ENCODE measurements at places on chromosomes 11 and 22.

GRCh38 chr11:536841-537621 is at the start of gene LRRC56:
LRRC56 (plus strand) TSS chr11:537527; CDS start chr11:540685, 3,158 bp downstream.
- peak; percentile 56 for DNase-seq

DNA sequence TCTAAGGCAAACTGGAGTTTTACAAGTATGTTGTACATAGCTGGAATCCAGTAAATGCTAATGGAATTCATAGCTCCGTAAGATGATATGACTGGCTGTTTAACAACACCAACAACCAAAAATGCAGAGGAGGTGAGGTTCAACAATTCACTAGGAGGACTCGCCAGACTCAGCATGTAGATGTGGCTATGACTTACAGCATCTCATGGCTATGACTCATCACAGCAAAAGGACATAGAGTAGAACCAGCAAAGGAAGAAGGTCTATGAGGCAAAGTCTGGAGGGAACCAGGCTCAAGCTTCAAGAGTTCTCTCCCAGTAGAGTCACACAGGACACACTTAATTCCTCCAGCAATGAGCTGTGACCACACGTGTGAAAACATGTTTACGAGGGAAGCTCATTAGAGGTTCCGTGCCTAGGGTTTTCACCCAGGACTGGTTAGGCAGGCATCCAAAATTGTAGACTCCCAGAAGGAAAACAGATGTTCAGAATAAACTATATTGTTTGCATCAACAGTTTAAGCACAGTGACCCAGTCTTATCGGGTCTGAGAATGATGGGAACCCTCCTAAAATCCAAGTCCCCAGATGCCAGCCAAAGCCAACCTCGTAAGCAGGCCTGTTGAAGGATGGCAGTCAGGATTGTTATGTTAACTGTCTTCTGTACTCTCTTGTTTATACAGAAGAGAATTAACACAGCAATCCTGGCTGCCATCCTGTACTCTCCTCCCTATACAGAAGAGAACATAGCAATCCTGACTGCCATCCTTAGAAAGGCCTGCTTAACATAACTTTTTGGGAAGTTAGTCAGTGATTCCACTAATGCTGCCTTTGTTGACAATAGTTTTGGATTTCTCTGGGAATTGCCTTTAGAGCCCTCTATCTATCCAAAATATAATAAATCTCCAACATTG is 116.6 kb downstream of the LARGE1 start:
- DNase-seq: no peak

GRCh38 chr11:116563712-116564047 is 209.1 kb downstream of the BUD13 start:
- DNase-seq: no peak

DNA sequence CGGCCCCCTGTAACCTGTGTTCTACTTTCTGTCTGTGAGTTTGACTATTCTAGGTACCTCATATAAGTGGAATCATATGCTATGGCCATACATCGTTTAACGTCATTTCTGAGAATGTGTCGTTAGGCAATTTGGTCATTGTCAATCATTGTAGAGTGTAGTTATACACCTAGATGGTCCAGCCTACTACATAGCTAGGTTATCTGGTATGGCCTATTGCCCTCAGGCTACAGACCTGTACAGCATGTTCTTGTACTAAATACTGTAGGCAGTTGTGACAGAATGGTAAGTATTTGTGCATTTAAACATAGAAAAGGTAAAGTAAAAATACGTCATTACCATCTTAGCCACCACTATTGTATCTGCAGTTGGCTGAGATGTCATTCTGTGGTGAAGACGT is 35.2 kb downstream of the MYO7A start:
- no peak for DNase-seq

GRCh38 chr11:104564921-104565582 is 333.2 kb downstream of the CASP12 start:
- no peak for DNase-seq

- no peak for DNase-seq
These were observed 2.6 kb upstream of the P2RY6 start for GRCh38 chr11:73269459-73270015.

- DNase-seq: peak; percentile 81
These were observed 8.4 kb upstream of the MGAT3 start for GRCh38 chr22:39448205-39449054.

DNA sequence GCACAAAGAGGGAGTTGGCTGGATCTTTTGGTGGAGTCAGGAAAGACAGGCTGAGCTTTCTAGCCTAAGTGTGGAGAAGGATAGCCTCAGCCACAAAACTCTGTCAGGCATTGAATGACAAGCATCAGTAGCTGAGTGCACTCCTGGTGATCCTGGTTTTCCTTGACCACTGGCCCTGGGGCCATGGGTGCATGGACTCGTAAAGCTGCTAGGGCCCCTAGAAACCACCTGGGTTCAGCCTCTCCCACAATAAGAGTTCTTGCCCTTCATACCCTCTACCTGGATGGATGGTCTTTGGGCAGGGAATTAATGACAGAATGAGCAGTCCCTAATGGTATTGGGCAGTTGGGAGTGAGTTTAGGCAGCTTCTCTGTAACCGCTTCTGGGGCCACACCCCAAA is 22.9 kb downstream of the TUB start:
- no peak for DNase-seq

DNA sequence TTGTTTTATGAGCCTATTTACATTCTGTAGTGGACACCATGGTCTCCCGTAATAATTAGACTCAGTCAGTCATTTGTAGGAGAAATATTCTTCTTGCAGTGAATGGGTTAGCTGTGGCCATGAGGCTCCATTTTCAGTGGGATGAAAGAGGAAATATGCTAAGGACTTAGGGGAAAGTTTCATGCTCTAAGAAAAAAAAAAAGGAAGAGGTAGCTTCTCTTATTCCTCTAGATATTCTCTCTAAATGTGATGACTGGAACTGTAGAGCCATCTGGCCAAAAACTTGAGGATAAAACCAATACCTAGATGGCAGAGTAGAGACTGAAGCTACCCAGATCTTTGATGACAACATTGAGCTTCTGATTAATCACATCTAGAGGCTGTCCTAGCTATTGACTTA is 75.8 kb upstream of the SESN3 start:
- DNase-seq: no peak

DNA sequence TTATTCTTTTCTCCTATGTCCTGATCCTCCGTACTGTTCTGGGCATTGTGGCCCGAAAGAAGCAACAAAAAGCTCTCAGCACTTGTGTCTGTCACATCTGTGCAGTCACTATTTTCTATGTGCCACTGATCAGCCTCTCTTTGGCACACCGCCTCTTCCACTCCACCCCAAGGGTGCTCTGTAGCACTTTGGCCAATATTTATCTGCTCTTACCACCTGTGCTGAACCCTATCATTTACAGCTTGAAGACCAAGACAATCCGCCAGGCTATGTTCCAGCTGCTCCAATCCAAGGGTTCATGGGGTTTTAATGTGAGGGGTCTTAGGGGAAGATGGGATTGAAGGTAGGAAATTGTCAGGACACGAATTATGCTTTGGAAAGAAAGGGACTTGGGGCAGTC is 843 bp downstream of the OR51T1 start:
- no peak for DNase-seq

DNA sequence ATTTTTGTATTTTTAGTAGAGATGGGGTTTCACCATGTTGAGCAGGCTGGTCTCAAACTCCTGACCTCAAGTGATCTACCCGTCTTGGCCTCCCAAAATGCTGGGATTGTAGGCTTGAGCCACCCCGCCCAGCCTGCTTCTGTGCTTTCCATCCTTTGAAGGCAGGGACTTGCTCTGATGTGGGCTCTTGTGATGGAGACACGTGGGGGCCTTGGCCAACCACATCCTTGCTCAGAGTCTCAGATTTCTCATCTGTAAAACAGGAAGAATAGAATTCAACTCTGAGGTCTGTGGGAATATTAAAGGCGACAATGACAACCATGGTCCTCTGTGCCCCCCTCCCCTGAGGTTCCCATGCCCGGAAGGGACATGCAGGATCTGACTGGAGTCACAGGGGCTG is 3.8 kb upstream of the GGA1 start:
- no peak for DNase-seq

- DNase-seq: no peak
These were observed 15.3 kb downstream of the P2RX3 start for GRCh38 chr11:57353446-57353845.

- peak; percentile 75 for DNase-seq
These were observed 1.7 kb downstream of the TOM1 start for GRCh38 chr22:35301372-35301874.

- DNase-seq: peak; percentile 25
These were observed 185.7 kb downstream of the BLID start for GRCh38 chr11:121930004-121930965.

- no peak for DNase-seq
These were observed 130.8 kb downstream of the CEP164 start for GRCh38 chr11:117458275-117459122.

DNA sequence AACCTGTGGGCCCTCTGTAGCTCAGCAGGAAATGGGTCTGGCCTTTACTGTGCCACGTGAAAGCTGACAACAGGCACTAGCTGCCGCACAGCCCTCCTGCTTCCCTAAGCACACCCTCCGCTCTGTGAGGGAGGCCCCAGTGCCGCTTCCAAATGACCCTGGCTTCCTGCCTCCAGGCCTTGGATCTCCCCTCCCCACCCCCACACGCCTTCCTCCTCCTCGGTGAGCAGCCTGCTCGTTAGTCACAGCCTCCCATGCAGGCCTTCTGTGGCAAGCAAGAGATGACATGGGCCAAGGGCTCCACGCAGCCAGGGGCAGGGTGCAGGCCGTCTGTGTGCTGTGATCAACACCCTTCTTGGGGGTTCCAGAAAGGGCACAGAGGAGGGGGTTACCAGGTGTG is 15.3 kb upstream of the RASL10A start:
- DNase-seq: peak; percentile 79

DNA sequence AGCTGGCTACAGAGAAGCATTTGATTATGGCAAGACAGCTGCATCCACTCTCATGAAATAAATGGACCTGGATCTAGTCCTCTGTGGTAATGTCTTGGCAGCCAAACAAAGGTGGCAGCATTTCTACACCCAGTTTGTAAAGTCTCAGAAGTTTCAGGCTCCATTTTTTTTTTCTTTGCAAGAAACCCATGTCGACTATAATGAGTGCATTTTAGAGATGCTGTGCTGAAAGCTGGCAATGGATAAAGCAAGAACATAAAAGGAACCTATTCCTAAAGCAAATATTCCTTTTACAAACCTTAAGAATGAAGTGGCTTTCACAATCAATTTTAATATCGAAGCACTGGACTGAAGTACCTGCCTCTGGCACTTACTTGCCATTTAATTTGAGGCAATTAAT is 33.5 kb downstream of the THAP12 start:
- peak; percentile 22 for DNase-seq

DNA sequence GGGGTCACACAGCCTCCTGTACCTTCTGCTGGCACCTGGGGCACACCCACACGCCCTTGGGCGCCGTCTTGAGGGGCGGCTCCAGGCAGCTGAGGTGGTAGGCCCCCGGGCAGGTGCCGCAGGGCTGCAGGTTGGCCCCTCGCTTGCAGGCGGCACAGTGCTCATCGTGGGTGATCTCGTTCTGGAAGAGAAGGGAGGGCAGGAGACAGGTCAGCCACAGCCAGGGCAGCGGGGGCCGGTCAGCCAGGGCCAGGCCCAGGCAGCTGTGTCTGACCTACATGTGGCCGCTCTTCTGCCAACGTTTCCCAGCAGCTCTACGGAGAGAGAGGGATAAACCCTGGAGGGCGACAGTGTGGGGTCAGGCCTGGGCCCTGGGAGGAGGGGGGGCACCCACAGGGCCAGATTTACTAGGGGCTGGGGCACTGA is 121.9 kb downstream of the PHF21B start:
- DNase-seq: no peak

- no peak for DNase-seq
These were observed 8.0 kb upstream of the SLC25A17 start for GRCh38 chr22:40826984-40827741.

GRCh38 chr11:10752061-10752460 is 1.0 kb downstream of the CTR9 start:
- DNase-seq: no peak

GRCh38 chr11:115912484-115912945 is 408.3 kb upstream of the CADM1 start:
- peak; percentile 8 for DNase-seq

- peak; percentile 91 for DNase-seq
These were observed 43.7 kb upstream of the SUSD2 start for GRCh38 chr22:24137595-24137994.

- no peak for DNase-seq
These were observed 105.6 kb downstream of the PKNOX2 start for GRCh38 chr11:125270106-125270505.

- DNase-seq: no peak
These were observed 159.4 kb downstream of the C11orf91 start for GRCh38 chr11:33540946-33541915.

DNA sequence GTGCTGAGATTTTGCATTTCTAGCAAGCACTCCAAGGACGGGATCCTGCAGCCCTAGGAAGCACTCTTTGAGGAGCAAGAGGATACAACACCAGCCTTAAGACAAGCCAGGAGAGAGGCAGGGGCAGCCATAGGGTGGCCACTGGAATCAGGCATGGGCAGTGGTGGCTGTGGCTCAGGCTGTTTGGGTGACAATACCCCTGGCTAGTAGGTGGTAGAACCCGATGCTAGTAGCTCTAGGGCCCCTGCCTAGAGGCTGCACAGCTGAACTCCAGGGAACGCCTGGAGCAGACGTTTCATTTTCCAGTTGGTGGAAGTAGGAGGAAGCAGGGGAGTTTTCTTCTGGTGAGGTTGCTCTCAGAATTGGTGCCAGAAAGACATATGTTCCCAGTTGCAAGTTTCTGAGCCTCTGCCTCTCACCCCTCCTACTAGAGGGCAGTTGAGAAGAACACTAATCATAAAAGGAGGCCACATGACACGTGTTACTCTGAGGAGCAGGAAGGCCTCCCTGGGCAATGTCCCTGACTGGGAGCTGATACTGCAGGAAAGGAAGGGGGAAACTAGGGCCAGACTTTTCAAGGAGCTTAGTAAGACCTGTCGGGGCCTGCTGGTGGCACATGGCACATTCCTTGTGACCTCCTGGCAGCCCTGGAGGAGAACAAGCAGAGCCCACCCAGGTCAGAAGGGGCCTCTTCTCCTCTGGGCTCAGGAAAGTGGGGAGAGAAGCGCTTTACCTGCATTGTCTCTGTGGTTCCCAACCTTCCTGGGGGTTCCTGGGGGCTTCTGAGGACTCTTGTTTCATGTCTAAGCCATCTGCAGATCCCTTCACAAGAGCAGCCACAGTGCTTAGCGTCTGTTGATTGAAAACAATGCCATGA is 56.6 kb upstream of the DRD2 start:
- DNase-seq: peak; percentile 82

DNA sequence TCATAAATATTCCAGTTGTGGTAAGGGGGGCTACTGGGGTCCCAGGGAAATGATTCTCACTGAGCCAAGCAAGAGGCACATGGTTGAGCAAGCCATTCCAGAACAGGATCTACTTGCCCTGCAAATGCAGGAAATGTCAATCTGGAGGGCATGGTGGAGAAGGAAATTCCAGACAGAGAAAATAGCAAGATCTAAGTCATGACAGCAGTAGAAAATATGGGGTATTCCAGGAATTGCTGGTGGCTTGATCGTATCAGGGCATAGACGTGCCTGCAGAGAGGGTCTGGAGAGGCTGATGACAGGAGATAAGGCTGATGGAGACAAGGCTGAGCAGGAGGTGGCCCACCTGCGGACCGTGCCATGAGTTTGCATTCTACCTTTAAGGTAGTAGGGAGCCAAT is 566.3 kb upstream of the CADM1 start:
- peak; percentile 62 for DNase-seq

Data from umbilical cord (tissue), 2 donors.